ENCODE measurements at places on chromosomes 6 and 20.

DNA sequence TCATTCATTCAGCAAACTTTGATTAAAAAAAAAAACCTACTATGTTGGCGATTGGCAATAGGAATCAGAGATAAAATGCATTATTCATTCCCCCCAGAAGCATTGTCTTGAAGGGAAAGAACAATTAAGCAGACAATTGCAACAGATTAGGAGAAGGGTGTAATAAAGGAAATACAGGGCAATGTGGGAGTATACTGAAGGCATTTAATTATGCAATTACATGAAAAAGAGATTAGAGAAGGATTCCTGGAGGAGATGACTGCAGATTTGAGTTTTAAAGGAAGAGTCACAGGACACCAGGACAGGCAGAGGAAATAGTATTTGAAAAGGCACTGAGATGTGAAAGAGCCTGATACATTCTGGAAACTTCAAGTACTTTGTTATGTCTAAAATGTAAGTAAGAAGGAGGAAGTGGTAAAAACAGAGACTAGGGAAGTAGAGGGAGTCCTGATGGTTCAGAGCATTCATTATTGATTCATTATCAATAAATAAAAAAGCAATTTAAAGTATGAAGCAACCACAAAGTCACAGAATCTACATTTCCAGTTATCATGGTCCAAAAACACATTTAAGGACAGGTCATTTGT, 43.7 kb downstream of the THEMIS start:
- no peak for DNase-seq

GRCh38 chr6:170525795-170526194, 27.3 kb downstream of the PSMB1 start:
- DNase-seq: no peak

- no peak for DNase-seq
Observed at GRCh38 chr6:23081701-23082100, 512.3 kb downstream of the HDGFL1 start.

DNA sequence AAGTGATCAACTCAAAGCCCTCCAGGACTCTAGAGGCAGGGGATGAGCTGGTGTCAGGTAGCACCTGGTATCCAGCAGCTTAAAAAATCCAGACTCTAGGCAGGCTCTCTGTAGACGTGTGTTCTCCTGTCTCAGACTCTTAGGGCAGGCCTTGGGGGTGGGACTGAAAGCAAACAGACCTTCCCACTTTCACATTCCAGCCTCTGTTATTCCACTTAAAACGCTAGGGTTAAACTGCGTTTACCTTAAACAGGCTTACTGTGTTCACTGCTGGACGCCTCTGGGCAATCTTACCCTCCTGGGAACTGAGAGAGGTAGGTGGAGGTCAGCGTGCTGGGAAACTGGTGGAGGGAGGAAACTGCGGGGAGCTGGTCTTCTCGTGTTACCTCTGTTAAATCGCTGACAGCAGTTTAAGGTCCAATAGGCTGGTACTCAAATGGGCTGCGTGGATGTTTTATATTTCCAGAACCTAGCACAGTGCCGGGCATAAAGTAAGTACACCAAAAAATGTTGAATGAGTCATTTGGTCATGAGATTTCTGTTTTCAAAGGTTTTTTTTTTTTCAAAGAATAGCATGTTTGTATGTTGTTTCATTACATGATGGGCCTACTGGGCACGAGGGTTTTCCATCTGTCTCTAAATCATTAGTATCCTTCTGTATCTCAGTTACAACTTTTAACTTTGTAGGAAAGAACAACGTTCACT, at the start of gene GCNT2:
Gene GCNT2 (plus strand): TSS at position 248 of the 705 bp plus-strand sequence. CDS start 7,561 bp downstream, outside the sequence.
- DNase-seq: no peak

- no peak for DNase-seq
Observed at GRCh38 chr20:8000796-8001195, 18.8 kb downstream of the TMX4 start.

- no peak for DNase-seq
Observed at GRCh38 chr20:13443690-13444089, 195.0 kb downstream of the TASP1 start.

GRCh38 chr6:48844696-48845095, 618.4 kb downstream of the MMUT start:
- DNase-seq: no peak
